BE2C (cell line): ENCODE measurements at places on chromosomes 11 and 22.

DNA sequence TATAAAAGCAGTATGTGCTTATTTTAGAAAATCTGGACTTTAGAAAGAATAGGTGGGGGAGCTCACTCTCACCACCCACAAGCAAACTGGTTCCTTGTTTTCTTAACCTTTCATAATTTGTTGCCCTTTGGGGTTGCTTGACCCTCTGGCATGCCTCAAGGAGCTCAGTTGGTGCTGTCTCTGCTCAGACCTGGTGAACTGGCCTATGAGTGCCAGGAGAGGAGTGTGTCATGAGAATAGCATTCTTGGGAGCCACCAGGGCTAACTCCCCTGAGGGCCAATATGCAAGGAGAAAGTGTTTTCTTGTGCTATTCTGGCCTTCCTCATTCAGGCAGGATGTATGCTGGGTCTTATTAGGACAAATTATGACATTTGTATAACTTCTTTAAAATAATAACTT, 21.0 kb upstream of the AMOTL1 start:
- no peak for DNase-seq

DNA sequence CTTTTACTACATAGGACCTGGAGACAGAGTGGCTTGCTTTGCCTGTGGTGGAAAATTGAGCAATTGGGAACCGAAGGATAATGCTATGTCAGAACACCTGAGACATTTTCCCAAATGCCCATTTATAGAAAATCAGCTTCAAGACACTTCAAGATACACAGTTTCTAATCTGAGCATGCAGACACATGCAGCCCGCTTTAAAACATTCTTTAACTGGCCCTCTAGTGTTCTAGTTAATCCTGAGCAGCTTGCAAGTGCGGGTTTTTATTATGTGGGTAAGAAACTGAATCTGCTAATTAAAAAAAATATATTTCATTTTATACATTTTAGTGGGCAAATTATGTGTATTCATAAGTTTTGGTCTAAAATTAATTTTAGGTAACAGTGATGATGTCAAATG, 7.8 kb downstream of the BIRC3 start:
- DNase-seq = no peak

DNA sequence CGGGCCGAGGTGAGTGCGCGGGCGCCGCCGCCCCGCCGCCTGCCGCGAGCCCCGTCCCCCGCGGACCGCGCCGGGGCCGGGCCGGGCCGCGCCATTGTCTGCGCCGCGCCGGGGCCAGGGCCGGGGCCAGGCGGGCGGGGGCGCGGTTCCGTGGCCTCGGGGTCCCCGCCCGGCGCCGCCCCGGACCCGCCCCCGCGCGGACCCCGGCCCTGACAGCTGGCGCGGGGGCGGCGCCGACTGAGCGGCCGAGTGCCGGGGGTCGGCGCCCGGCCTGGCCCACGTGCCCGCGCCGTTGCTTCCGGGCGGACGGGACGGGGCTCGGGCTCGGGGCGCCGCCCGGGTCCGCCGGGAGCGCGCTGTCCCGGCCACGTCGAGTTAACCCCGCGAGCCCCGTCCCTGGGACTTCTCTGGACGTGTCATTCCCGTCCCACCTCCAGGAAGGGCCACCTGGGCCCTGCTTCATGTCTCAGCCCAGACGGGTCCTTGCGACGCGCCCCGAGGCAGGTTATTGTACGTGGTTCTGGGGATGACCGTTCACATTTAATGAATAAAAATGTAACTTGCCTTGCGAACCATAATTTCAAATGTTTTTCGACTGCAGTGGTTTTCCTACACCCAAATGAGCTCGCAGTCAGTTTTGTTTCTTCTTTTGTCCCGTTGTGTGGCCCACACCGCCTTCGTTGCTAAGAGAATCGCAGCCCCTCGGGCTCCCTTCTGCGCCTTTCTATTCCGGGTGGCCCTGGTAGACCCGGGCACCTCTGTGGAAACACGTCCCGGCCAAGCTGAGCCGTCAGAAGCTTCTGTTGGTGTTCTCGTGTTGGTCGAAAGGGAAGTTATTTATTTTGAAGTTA, 562 bp downstream of the ZBED4 start:
- DNase-seq = peak; percentile 53

GRCh38 chr11:116563712-116564047, 209.1 kb downstream of the BUD13 start:
- DNase-seq = no peak

- no peak for DNase-seq
Observed at GRCh38 chr11:120112174-120112796, 25.6 kb downstream of the TRIM29 start.

GRCh38 chr11:67116758-67117105, 2.3 kb upstream of the KDM2A start:
- DNase-seq = no peak

DNA sequence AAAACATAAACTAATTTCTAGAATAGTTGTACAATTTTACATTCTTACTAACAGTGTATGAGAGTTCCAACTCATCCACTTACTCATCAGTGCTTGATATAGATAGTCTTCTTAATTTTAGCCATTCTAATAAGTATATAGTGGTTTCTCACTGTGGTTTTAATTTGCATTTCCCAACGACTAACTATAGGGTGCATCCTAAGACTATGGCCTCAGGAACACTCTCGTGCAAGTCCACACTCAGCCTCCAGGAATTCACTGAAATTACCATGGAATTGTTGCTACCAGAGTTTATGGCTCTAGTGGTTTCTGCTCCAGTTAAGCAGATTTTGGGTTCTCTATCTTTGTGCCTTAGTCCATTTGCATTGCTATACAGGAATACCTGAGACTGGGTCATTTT, 60.1 kb upstream of the GUCY1A2 start:
- DNase-seq = no peak

GRCh38 chr11:27699242-27699925, 871 bp downstream of the BDNF start:
- no peak for DNase-seq

GRCh38 chr22:20249797-20250354, 18.2 kb downstream of the RTN4R start:
- DNase-seq = peak; percentile 61

GRCh38 chr11:41659985-41660384, 200.5 kb upstream of the LRRC4C start:
- DNase-seq = peak; percentile 44

GRCh38 chr11:24122291-24122690, 374.6 kb upstream of the LUZP2 start:
- no peak for DNase-seq
